ENCODE measurements at places on chromosomes 16 and 17. TPM values are rescaled to one million over a fixed set of nuclear protein-coding genes. Genes with fewer than 3 reads are reported as not detected.

DNA sequence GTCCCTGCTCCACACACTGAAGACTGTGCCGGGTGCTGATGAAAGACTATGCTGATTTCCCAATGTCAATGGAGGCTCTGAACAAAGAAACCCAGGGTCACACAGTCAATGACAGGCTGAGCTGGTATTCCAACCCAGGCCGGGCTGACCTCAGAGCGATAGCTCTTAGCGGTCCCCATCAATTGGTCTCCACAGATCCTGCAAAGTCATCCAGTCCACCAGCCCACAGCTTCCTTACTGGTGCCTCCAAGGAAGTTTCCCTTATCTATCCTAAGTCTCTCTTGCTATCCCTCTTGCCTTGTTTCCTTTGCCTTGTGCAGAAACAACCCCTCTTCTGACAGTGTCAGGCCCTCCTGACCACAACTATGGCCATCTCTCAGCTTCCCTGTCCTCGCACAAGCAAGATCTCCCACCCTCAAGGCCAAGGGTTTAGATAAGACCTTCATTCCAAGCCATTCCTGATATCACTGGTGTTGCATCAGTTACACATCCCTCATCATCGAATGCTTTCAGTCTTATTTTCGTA, 52.7 kb upstream of the KSR1 start:
- no peak for DNase-seq

BRIP1 gene
- 0.60 TPM for total RNA-seq

GRCh38 chr16:17278988-17279387, 191.8 kb downstream of the XYLT1 start:
- DNase-seq: no peak

- DNase-seq: no peak
Observed at GRCh38 chr17:18028114-18028951, 10.6 kb downstream of the ATPAF2 start.

DNA sequence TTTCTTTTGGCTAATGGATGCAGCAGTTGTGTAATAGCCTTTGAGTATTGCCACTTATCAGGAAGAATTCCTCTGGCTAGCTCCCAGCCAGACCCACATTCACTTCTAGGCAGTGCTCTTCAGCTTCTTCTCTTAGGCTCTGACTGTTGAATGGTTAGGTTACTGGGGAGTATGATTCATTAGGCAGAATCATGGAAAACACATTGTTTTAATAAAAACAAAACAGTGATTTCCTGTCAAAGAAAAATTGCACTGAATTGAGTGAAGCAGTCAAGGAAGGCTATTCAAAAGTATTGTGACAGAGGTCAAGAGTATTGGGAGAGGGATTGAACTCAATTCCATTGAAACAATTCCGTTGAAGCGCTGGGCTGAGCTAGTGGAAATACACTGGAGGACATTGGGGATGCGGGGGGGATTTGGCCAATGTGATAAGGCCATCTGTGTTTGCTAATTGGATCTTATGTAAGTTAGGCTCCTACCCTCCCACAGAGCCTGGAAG, 68.0 kb downstream of the CNTNAP4 start:
- DNase-seq: no peak

G6PC1 gene
- total RNA-seq: not detected

- no peak for DNase-seq
Observed at GRCh38 chr17:76337413-76337777, 16.3 kb downstream of the PRPSAP1 start.

TEDC2 gene
- total RNA-seq: not detected

SP2 gene
- 7.1 TPM for total RNA-seq
